ENCODE measurements at places on chromosomes 16 and 17.

DNA sequence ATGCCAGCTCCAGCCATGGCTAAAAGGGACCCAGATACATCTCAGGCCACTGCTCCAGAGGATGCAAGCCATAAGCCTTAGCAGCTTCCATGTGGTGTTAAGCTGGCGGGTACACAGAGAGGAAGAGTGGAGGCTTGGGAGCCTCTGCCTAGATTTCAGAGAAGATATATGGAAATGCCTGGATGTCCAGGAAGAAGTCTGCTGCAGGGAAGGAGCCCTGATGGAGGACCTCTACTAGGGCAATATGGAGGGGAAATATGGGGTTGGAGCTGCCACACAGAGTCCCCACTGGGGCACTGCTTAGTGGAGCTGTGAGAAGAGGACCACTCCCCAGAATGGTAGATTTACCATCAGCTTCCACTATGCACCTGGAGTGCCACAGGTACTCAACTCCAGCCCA, 32.1 kb downstream of the RNF112 start:
- no peak for DNase-seq

- no peak for DNase-seq
Observed at GRCh38 chr17:559551-560431, 154.8 kb downstream of the VPS53 start.

DNA sequence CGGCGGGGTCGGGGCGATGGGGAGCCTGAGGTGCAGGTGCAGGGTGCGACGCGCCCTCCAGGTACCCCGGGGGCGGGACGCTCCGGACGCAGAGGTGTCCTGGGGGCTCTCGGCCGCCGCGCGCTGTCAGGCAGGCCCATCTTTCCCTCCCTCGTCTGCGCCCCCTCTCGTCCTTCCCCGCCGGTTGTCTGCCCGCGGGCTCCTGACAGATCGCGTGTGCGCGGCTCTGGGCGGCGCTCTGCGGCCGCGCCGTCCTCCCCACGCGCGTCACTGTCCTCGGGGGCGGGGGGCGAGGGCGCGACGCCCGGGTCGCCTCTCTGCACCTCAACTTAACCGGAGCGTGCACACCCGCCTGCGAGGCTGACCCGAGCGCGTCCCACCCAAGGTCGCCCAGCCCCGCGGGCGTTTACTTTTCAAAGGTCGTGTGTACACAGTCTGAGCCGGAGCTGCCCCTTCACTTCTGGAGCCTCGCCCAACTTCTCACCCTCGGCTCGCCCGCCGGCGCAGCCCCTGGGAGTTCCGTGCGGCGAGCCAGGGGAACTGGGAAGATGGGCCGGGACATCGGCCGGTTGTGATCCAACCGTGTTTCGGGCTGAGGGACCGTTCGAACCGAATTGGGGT, 512 bp downstream of the AKAP1 start:
- peak; percentile 72 for DNase-seq

- DNase-seq = no peak
Observed at GRCh38 chr16:53372992-53373871, 61.0 kb upstream of the RBL2 start.

DNA sequence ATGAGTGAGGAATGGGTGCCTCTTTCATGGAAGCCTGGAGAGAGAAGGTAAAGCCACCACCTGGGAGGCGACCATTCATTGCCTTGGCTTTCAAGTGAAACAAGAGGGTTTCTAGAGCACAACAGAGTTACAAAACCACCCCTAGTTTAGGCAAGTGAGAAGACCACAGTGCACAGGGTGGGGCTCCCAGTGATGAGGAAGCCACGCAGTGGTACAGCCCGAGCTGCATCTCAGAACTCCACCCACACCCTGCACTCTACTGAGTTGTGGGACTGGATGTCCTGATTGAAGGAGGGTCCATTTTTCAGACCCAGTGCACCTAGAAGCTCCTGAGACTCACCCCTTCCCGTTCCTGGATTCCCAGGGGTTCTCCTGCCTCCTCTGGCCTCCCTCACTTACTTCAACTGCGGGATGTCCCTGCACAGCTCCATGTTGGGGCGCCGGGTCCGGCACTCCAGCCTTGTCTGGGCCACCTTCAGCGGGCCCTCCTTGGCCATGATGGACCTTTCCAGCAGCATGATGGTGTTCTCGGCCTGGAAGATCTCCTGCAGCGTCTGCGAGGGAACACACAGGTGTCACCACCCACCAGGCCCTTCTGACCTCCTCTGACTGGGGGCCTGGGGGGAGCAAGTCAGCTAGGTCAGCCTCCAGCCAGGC, 55.1 kb upstream of the EMP2 start:
- DNase-seq = no peak

DNA sequence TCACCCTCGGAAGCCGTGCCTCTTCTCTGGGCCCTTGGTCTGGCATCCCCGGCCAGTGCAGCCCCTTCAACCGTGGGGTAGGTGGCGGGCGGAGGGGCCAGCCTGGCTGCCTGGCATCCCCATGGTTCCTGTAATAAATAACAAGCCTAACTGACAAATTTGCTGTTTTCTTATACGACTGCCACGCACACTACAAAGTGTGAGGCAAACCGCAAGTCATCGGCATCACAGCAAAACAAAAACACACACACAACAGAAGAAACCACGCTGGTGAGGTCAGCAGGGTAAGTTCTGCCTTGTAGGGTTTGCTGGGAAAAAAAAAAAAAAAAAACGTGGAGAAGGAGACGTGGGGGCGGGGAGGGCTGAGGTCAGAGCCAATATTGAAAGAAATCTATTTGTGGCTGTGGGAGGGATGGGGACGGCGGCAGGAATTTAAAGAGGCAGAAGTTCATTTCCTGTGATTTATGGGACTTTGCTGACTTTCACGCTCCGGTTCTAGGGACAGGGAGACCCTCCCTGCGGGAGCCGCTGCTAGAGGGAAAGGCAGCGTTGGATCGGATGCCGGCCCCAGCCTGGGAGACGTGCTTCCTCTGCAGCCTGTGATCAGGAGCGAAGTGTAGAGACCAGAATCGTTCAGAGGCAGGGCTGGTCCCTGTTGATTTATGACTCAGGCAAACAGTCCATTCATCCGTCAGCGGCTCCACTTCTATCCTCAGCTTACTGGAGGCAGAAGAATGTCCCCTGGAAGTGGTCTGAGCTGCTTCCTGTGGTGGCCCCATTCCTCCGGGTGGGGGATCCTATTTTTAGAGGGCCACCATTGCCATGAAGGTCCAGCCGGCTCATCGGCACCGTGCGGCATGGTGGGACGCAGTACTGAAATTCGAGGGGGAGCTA, 162.8 kb downstream of the FOXL1 start:
- DNase-seq = no peak

GRCh38 chr17:72150632-72151460, 30.0 kb downstream of the SOX9 start:
- peak; percentile 63 for DNase-seq

DNA sequence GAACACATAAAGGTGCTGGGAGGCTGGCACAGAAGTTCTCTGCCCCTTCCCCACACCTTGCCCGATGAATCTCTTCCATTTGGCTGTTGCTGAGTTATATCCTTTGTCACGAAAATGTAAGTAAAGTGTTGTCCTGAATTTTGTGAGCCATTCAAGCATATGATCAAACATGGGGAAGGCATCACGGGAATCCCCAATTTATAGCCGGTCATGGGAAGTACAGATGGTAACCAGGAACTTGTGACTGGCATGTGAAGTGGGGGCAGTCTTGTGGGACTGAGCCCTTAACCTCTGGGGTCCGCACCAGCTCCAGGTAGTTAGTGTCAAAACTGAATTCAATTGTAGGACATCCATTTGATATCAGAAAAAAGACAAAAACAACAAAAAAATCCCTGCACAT, 13.2 kb downstream of the TOM1L2 start:
- DNase-seq = no peak

DNA sequence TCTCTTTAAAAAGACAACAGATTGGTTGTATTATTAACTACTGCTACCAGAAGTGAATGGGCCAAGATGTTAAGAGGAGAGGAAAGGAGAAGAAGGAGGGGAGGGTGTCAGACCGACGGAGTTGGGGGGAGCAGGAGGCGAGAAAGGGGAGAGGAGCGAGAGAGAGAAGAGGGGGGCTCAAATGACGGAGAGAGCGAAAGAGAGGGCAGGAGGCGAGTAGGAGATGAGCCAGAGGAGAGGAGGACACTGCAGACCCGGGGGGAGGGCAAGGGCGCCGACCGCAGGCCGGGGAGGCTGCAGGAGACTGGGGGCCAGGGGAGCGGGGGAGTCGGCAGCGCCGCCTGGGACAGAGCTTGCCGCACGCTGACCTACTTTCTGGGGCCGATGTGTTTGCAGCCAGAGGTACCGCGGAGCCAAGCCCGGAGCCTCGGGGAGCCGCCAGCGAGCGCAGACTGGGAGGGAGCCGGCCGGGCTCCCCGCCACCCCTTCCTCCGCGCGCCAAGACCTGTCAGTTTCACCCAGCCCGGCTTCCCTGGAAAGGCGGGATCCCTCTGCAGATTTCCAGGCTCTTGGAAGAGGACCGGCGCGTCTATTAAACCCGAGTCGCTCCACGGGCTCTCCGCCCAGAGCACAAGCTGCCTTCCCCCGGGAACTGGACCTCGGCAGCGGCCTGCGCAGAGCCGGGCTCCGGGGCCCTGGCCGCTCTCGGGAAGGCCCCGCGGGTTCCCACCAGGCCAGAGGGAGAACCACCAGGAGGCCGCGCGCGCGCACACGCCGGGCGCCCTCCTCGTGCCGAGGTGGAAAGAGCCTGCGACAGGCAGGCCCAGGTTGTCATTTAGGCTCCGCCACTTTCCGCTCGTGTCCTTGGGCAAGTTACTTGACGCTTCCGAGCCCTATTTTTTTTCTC, 74.6 kb downstream of the CMC2 start:
- peak; percentile 68 for DNase-seq

DNA sequence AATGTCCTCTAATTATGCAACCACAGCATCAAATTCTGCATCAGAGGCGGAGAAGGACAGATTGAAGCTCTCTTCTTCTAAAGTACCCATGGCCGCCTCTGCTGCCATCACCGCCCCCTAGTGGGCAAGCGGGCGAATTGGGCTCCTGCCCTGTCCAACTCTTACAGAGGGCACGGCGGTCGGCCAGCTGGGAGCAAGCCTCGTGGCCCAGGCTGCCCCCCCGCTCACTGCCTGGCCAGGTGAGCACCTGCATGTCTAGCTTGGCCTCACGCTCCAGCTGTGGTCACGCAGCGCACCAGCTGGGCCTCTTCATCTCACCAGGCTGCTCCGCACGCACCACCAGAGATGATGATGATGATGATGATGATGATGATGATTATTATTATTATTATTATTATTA, 146.1 kb upstream of the TOM1L1 start:
- no peak for DNase-seq

DNA sequence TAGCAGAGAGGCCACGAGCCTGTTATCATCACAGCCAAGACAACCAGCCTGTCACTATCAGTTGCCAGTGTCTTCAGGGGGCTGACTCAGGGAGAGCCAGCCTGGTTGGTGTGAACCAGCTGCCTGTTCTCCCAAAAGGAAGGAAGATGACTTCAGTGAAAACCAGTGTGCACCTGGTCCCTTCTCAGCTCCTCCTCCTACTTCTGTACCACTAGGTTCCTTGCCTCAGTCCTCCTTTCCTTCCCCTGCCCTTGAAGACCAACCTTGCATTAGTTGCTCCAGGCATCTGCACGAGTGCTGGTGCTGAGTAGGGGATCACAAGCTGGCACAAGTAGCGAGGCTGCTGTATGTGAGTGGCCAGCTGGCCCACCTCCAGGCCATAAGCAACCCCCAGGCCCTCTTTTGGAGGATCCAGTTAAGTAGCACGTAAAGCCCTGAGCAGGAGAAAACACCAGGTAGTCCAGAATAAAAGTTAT, 8.5 kb downstream of the TUBG1 start:
- no peak for DNase-seq

DNA sequence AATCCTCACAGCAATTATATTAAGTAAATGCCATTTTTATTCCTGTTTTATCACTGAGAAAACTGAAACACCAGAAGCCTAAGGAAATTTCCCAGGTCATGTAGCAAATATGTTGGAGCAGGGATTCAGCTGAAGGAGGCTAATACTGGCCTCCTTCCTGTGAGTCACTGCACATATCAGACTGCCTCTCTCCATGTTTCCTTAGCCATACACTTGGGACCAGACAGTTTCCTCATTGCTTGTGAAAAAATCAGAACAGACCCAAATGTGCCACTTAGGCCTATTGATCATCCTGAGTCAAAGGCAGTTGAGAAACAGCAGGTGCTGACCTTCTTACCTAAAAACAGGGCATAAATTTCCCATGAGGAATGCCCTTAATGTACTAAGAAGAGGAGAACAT, 18.9 kb upstream of the ELAC2 start:
- no peak for DNase-seq

GRCh38 chr16:27650073-27650701, 100.2 kb downstream of the KATNIP start:
- DNase-seq = no peak

- DNase-seq = no peak
Observed at GRCh38 chr17:8747742-8748141, 3.1 kb upstream of the CCDC42 start.

DNA sequence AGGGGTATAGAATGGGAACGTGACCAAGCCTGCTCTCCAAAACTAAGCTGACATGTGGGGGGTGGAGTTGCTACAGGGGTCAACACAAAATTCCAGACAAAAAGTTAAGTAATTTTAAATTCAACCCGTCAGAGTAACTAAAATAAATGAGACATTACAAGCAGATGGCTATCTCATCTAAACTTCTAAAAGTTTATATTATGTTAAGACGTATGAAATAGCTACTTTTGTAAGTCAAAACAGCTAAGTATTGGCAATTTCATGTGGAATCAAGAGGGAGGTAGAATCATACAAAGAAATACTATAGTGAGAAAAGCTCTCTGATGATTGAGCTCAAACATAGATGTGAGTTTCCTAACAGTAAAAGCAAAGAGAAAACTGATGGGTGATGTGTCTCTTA, 113.3 kb downstream of the HS3ST2 start:
- no peak for DNase-seq

GRCh38 chr16:62676306-62676705, 640.1 kb upstream of the CDH8 start:
- no peak for DNase-seq

DNA sequence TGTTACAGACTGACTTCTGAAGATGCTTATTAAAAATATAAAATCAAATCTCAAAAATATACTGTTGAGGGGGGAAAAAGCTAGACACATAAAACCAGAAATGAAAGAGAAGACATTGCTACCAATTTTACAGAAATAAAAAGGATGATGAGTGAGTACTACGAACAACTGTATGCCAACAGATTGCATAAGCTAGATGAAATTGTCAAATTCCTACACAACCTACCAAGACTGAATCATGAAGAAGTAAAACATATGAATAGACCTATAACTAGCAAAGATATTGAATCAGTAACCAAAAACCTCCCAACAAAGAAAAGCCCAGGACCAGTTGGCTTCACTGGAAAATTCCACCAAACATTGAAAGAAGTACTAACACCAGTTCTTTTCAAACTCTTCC, 3.5 kb upstream of the CAPNS2 start:
- DNase-seq = no peak

GRCh38 chr17:48290378-48290777, 139.6 kb downstream of the SKAP1 start:
- DNase-seq = no peak

- DNase-seq = no peak
Observed at GRCh38 chr17:34314279-34314678, 5.0 kb upstream of the CCL8 start.

- no peak for DNase-seq
Observed at GRCh38 chr16:56203052-56203451, 11.8 kb downstream of the GNAO1 start.

GRCh38 chr17:81097943-81098308, 63.0 kb downstream of the BAIAP2 start:
- no peak for DNase-seq

Measured in substantia nigra (tissue), 51 donors.